ENCODE measurements at places on chromosomes 3 and 15.

- no peak for DNase-seq
Measured at GRCh38 chr15:68052431-68052830, 1.7 kb upstream of the PIAS1 start.

DNA sequence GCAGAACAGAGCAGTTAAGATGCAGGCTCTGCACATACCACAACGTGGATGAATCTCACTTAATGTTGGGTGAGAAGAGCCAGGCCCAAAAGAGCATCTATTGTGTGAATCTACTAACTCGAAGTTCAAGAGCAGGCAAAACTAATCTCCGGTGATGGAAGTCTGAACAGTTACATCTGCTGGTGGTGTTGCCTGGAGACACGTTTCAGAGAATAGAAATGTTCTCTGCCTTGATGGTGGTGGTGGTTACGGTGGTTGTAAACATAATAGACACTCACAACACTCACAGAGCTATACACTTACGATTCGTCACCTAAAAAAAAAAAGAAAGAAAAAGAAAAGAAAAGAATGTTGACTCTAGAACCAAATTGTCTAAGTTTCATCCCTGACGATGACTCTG, 86.8 kb downstream of the LIPC start:
- DNase-seq = no peak

GRCh38 chr3:36926292-36926897, 18.5 kb downstream of the TRANK1 start:
- no peak for DNase-seq

DNA sequence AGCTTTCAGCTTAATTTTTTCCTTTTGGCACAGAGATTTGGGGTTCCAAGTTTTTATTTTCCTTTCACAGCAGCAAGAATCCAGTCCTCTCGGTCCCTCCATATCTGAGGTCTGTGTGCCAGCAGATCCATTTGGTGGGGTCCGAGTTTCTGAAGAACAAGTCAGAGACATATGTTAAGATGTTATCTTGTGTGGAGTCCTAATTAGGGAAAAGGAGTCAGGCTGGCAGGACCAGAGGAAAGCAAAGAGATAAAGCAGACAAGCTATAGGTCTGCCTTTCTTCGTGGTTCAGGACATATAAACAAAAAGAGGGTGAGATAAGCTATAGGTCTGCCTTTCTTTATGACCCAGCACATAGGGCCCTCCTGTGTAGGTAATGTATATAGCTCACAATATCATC, 54.9 kb downstream of the TMED3 start:
- no peak for DNase-seq

DNA sequence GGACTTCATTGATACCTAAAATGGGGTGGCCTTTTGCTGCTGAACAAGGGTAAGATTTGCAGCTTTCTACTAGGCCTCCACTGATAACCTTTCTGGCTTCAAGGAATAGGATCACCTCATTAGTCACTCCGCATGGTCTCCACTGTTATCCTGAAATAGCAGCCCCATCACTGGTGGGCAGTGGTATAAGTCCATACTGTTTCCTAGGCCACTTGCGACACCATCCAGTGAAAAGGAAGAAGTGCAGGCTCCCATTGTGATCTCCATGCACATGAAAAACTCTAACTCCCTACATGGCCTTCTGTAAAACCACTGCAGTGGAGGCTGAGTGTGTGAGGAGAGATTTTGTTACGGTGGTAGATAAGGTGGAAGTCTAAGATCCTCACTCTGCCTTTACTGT, 1455.9 kb downstream of the SI start:
- DNase-seq = no peak

DNA sequence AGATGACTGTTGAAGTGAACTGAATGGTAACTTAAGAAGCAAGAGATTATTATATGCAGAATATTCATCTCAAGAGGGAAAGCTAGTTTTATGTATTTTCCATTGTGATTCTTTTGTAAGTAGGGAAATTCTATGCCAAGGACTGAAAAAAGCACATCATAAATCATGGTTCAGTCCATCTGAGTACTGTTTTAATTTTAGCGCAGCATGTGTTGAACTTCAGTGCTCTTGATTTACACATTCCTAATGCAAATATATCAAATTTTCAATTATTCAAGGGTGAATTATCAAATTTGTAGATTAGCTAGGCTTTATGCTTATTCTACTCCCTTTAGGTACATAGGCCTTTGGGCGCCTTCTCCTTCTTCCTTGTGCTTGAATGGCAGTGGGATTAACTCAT, 50.3 kb upstream of the TCF12 start:
- DNase-seq = no peak

DNA sequence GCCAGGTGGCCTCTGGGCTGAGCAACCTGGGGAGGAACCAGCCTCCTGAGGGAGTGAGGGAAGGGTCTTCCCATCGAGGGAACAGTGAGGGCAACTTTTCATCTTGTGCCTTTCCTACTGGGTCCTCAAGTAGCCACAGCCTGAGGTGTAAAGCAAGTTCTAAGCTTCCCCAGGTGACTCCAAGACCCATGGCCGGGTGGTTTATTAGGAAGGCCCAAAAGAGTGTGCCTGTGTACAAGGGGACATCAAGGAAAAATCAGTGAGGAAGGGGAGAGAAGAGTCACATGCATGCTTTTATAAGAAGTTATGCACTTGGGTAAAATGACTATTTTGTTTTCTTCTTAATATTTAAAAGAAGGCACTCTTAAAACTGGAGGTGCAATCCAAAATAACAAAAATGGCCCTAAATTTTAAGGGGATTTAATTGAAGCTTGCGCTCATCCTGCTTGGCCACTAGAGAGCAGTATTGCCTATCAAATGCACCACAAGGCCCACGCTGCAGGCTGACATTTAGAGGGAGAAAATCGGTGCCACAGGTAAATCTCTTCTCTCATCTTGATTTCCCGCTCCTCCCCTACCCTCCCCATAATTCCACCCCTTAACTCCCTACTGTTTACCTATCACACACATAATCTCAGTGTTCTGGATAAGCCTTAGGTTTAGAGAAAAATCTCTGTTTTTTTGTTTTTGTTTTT, 6.7 kb downstream of the NANOGP8 start:
- peak; percentile 49 for DNase-seq

Data from AML-193 (cell line).